Stimulated activated CD4-positive, alpha-beta T cell treated with anti-CD3 and anti-CD28 coated beads, Interleukin-1b, Interleukin-23, amount 100 ng/mL, for 1 hour (primary cell): ENCODE measurements at places on chromosomes 5 and 9.

DNA sequence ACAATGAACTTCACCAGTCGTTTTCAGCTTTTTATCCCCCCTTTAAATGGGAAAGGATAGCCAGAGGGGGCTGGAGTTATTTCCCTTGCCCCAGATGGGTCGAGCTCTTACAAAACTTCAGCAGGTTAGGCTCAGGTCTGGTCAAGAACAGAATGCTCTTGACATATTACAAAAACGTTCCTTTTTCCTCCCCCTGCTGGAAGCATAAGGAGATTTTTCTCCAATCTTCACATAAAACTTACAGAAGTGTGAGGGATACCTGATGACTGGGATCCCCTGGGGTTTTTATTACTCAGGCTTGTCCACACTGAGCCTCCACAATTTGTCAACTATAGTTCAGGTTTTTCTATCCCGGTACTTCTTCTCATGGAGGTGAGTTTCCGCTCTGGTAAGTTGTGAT lies 60.8 kb downstream of the CSF2 start:
- DNase-seq = no peak

DNA sequence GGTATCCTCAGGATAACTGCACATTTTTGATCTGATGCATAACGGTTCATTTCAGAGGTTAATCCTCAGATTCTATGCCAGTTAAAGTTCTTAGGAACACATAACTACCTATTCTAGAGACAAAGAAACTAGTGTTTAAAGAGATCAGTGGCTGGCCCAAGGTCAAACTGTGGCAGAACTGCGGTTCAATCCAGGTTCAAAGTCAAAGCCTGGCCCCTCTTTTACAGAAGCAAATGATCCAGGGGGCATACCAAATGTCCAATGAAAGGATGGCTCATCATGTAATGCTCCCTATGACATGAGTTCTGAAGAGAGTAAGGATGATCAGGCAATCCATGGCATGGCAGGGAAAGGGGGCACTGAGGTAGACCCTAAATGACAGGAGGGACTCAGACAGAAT lies 283.3 kb downstream of the SPOCK1 start:
- no peak for DNase-seq

DNA sequence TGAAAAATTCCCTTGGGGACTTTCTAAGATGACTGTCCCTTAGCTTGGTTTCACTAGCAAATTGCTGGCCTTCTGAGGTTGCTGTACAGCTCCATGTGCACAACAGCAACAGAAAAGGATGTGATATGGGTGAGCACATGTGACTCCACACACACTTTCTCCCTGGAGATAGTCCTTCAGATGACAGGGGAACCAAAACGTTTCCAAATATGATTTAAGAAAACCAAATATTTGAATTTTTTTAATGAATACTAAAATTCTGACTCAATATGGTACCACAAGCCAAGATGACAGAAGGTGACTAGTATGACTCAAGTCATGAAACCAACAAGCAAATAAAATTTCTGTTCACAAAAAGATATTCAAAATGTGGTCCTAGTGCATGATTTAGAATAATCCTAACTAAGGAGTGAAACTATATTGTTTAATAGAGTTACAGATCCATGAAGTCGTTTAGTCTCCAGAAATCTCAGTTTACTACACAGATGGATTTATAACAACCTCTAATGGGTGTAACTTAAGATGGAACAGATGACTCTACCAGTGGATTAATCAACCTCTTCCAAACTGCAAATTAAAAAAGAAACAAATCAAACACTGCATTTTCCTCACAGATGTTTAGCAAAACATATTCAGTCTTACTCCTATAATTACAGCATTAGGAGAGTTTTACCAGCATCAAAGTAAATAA lies 144.8 kb upstream of the PIK3R1 start:
- no peak for DNase-seq

GRCh38 chr9:103407260-103407659 lies 412.1 kb downstream of the CYLC2 start:
- DNase-seq = no peak

DNA sequence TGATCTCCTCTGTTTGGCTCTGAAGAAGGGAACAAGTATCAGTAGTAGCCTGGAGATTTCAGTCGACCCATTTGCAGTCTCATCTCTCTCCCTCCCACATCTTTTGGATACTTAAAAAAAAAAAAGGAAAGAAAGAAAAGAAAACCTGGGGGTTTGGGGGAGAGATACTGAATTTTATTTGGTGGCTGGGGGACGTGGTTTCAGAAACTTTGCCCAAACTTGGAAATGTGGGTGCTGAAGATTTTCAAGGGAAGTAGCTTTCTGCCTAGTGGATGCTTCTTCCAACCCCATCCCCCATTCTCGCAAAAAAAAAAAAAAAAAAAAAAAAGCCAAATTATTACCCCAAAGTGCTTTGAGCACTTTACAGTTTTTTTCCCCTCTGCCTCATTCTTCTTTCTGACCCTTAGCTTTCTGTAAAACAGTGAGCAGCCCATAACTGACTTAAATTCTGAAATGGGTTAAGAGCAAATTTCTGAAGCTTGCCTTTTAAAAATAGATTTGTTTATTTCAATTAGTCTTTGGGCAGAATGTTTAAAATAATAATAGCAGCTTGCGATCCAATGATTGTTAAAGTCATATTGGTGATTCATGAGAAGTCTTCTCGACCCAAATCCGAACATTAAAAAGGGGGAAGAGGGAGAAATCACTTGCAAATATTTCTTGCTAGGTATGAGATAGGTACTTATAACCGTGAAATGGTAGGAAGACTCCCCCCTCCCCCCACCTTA lies 894 bp downstream of the FST start:
- DNase-seq = no peak

- DNase-seq = no peak
These were observed 12.0 kb downstream of the GLRX start for GRCh38 chr5:95810305-95811125.

- no peak for DNase-seq
These were observed at the start of gene FAM81B for GRCh38 chr5:95390812-95391492. Gene FAM81B (plus strand): TSS chr5:95391366. CDS start chr5:95391390, 24 bp downstream.

DNA sequence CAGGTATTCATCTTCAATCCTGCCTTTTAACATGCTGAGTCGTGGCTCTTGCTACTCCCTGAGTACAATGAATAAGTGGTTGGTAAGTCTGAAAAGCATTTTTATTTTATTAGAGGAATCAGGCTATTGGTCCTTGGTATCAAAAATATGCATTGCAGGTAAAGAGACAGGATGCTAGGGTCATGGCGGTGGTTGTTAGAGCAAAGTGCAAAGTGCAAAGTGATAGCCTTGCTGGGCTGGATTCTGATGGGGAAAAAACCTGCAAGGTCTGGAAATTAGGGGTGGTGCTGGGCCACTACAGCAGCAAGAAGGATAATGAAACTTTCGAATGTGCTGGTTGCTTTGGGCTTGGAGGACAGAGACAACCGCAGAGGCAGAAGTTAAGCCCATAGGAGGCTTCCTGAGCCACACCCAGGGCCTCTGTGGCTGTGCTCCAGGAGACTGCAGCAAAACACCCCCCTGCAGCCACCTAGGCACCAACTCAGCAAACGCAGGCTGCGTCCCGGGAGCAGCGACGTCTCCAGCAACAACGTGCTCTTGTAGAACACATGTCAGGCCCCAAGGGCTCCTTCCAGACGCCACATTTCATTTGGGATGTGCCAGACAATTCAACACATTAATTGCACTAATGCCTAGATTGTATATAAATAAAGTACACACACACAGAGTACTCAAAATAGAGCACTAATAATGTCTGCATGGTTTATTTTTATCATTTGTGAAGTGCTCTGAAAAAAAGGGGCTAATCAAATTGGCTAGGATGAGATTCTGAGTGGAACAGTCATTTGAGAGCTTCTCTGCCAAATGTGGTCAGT lies 149.8 kb upstream of the RAPGEF1 start:
- DNase-seq = no peak

DNA sequence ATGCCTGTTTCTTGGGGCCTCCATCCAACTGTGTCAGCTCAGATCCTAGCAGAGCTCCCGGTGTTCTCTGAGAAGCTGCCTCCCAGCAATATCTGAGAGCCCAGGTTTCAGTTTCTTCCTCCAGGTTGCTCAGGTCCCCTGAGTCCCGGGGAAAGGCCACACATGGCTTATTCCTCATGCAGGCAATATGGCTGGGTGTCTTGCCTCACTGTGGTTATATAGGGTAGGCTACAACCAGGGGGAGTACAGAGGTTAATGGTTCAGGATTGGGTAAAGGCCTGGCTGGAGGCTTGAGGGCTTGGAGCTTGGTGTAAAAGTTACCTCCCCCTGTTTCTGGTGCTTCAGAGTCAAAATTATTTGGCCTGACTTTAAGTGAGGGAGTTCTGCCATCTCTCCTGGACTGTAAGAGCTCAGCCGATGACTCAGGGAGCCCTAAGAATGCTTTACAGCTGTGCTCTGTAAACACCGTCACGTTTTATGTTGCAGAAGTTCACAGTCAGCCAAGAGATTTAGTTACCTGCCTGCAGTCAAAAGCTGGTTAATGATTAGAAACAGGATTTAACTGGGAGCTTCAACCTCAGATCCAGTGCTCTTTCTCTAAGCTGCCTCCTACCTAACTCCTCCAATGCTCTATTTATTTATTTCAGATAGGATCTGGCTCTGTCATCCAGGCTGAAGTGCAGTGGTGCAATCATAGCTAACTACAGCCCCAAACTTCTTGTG lies 24.3 kb upstream of the UBAP2 start:
- no peak for DNase-seq

DNA sequence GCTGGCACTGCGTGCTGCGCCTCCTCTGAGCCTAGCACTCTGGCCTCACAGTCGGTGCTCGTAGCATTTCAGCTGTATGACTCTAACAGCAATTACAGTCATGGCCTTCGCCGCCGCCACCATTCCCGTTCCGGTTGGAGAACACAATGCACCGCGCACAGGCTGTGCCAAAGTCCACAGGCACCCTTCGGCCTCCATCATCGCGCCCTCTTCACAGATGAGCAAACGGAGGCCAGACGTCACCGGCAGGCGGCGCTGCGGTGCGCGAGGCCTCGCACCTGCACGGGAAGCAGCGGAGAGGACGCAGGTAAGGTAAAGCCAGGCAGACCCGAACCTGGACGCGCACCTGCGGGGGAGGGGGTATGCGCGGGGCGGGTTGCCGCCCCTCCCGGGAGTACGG lies 128.9 kb downstream of the BARX1 start:
- DNase-seq = peak; percentile 11

DNA sequence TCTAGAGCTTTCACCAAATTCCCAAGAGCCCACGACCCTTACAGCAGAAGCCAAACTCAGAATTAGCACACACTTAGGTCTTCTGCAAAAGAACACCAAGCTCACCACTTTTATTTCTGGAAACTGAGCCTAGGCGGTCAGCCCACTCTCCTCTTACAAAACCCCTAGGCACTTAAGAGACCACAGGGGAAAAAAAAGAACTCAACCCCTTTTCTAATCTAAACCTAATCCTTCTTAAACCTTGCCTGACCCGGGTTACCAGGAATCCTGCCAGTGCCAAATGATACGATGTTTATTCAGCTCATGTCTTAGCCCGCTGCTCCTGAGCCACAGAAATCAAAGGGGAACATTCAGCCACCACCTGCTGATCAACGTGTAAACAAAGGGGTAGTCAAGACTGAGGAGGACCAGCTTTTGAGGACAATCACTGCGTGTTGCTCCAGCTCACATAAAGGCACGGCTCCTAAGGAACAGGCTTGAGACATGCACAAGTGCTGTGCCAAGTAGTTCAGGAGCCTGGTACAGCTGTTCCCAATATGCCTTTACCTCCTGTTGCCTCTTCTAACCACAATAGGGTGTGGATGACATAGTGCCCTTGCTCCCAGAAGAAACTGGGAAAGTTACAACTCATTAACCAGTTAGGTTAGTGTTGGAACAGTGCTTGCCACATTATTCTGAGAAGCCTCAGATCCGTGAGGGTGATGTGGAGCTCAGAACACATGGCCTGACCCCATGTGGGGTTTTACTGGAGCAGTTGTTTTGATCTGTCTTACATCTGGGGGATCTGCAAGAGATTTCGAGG lies 49.3 kb downstream of the ZFAND5 start:
- no peak for DNase-seq

- no peak for DNase-seq
These were observed 11.9 kb downstream of the CCDC180 start for GRCh38 chr9:97319395-97319794.

DNA sequence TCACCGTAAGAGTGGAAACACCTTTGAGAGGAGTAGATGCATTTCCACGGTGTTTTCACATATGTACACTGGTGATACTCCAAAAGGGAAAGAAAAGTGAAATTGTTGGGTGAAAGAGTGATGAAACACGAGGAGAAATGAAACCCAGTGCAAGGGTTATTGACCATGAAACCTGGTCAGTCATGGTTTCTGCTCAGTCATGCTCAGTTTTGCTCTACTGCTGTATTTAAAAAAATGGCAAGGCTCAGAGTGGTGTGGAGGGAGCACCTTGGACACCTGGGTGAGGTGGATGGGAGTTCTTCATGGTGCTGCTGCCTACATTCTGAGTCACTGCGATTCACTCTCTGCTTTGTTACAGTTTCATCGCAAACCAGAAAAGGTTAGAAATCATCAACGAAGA lies 32.3 kb downstream of the NTRK2 start:
- DNase-seq = no peak

GRCh38 chr9:21513431-21513830 lies 31.3 kb upstream of the IFNE start:
- no peak for DNase-seq

DNA sequence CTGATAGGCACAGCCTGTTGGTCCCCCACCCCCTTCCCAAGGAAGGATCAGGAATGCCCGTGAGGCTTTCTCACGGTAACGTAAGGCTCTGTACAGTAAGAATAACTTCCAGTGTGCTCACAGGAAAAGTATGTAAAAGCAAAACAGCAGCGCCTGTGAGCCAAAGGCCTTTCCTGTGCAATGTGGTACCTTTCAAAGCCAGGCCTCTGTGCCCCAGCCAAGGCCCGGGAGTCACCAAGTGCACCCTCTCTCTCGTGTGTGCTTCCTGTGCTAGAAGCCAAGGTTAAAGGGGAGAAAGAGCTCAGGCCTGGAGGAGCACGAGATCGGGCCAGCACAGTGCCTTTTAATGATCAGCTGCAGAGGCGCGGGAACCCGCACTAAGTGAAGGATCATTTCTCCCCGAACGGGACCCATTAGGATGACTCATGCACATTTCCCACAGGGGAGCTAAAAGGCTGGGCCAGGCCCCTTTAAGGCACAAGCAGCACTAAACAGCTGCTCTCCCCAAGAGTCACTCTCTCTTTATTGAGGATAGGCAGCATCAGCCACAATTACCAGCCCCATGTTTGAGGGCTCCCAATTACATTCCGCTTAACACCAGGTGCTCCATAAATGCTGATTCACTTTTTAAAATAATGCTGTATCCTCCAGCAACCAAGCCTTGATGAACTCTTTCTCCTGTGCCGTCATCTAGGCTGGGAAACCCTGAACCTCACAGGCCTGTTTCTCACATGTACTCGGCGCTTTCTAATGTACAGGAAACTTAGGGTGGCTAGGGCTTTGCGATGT lies 42.8 kb downstream of the SHB start:
- no peak for DNase-seq

- DNase-seq = no peak
These were observed 41.1 kb downstream of the NFX1 start for GRCh38 chr9:33331377-33331891.
